ENCODE measurements at places on chromosomes 11 and 22.

GRCh38 chr22:30211124-30211820 is 35.3 kb downstream of the LIF start:
- no peak for DNase-seq

- DNase-seq = no peak
These were observed 149.1 kb upstream of the E2F8 start for GRCh38 chr11:19389787-19390303.

DNA sequence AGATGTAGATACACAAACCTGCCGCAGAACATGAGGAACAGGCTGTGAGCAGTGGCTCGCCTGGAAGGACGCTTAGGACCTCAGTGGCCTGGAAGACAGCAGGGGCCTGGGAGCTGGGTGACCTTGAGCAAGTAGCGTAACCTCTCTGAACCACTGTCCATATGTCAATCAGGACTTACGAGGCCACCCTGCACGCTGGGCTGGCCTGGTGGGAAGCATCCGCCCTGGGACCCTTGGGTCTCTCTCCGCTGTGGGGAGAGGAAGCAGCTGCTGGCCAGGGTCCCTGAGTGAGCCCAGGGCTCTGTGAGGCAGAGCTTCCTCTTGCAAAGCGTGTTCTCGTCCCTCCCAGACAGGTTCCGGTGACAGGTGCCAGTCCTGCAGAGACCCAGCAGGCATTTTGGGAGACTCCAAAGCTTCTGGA is 14.0 kb upstream of the EHD1 start:
- no peak for DNase-seq

DNA sequence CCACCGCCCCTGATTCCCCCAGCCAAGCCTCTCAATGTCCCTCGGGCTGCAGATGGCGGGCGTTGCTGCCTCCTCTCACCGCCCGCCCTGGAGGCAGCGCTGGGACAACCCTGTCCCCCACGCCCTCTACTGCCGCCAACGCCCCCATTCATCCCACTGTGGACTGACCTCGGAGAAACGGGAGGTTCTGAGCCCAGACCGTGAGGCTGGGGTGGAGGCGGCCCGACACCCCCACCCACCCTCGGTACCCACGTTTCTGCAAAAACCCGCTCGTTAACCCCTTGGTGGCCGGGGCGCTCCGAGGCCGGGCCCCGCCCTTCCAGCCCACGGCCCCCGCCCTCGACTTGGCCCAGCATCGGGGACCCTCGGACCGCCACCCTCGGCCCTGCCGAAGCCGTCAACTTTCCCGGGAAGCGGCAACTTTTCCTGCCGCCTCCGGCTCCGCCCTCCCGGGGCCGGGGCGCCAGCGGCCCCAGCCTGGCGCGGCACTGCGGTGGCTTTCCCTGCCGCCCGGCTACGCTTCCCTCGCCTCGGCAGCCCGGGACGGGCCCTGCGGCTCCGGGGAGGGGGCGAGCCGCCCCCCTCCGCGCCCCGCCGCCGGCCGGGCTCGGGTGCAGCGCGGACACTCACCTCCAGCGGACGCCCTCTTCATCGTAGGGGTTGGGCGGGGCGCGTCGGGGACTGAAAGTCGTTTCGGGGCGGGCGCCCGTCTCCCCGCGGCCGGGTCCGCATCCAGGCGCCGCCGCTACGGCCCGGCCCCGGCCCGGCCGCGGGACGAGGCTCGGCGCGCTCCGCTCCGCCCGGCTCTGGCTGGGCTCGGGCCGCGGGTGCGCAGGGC is 458 bp downstream of the RTN4R start:
- DNase-seq = no peak

- no peak for DNase-seq
These were observed 25.8 kb downstream of the LRP5 start for GRCh38 chr11:68338051-68338780.

- no peak for DNase-seq
These were observed 557.3 kb upstream of the ANO5 start for GRCh38 chr11:21635394-21636145.

GRCh38 chr11:15805726-15806125 is 550.6 kb downstream of the SOX6 start:
- no peak for DNase-seq

GRCh38 chr22:35578836-35579575 is 38.1 kb downstream of the MB start:
- DNase-seq = no peak

DNA sequence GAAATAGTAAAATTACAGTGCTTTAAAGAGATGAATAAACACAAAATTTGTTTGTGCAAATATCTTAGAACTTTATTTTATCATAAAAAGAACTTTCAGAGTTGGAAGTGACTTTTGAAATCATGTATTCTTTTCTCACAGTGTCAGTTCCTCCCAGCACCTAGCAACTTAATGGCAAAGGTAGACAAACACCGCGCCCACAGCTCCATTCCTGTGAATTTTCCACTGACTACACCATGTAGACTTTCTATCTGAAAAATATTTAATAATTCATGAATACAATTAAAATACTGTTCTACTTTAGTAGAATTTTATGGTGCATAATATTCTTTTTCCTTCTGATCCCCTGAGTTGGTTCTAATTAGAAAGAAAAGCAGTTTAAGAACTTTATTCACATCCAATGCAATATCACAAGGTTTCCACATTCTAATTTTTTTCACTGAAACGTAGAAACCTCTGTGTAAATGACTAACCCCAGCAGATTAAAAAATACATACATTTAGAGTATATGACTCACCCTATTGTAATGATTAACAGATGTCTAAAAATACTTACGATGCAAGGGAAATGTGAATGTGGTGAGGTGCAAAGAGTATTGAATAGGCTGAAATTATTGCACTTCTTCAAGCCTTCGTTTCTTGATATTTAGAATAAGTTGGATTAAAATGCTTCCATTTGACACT is 218.2 kb upstream of the CCDC179 start:
- no peak for DNase-seq

- no peak for DNase-seq
These were observed 3.6 kb downstream of the LDLRAD3 start for GRCh38 chr11:35947437-35947836.

DNA sequence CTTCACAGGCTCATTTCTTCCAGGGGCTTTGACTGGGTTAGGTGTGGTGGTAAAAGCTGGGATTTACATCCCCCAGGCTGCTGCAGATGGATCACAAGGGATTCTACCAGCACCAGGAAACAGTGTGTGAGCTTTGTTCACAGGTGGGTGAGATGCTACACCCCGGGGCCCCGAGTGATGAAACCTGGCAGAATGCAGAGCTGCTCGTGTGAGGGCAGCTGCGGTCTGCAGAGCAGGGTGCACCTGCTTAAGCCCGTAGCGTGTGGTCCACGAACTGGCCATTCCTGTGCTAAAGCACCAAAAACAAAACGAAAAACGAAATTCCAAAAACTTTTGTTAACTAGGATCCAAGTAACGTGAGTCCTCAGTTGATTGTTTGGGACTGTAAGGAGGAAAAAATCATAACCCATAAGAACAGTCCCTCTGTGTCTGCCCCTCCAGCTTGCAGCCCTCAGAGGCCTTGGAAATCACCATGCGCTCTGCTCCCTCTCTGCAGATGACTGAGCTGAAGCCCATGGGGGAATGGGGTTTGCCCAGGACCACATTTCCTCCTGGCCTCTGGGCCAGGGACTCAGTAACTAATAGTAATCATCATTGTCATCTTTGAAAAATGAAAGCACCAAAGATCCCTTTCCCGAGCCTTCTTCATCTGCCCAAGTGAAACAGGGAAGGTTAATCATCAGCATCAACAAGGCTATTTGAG is 24.6 kb downstream of the ELF5 start:
- DNase-seq = no peak

- DNase-seq = no peak
These were observed 11.2 kb downstream of the DPP3 start for GRCh38 chr11:66491315-66491935.

- DNase-seq = no peak
These were observed 68.9 kb downstream of the C11orf65 start for GRCh38 chr11:108398439-108398838.

GRCh38 chr11:110857892-110858546 is 145.8 kb upstream of the ARHGAP20 start:
- no peak for DNase-seq

GRCh38 chr11:61923166-61924063 is 6.0 kb upstream of the RAB3IL1 start:
- DNase-seq = no peak

- DNase-seq = no peak
These were observed 226.7 kb upstream of the NARS2 start for GRCh38 chr11:78801161-78801884.

DNA sequence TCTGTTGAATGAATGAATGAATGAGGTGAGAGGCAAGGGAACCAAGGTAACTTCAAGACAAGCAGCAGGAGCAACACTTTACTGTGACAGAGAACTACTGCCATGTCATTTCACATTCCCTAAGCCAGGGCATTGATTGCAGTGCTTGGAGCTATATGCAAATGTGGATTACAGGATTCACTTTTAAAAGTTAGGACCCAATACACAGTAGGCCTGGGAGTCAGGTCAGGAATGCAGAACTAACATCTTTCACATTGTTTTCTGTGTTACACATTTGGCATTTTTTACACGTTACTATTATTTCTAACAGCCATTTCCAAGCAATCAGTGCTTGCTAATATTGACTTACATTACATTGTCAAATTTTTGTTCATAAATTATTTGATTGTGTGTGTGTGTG is 26.2 kb upstream of the ME3 start:
- DNase-seq = no peak

- no peak for DNase-seq
These were observed 139.7 kb upstream of the TEAD1 start for GRCh38 chr11:12534549-12534948.

GRCh38 chr22:37832022-37832857 is 9.1 kb downstream of the GALR3 start:
- DNase-seq = no peak

GRCh38 chr11:123753110-123753509 is 1.2 kb downstream of the OR6X1 start:
- no peak for DNase-seq

DNA sequence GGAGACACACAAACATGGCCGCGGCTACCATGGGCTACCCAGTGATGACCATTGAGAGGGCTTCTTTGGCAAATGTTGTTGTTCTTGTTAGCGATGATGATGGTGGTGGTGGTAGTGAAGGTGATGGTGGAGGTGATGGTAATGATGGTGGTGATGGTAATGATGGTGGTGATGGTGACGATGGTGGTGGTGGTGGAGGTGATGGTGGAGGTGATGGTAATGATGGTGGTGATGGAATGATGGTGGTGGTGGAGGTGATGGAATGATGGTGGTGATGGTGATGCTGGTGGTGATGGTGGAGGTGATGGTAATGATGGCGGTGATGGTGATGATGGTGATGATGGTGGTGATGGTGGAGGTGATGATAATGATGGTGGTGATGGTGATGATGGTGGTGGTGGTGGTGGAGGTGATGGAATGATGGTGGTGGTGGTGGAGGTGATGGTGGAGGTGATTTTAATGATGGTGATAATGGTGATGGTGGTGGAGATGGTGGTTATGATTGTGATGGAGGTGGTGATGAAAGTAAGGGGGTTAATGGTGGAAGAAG is 16.3 kb upstream of the WNT7B start:
- no peak for DNase-seq

DNA sequence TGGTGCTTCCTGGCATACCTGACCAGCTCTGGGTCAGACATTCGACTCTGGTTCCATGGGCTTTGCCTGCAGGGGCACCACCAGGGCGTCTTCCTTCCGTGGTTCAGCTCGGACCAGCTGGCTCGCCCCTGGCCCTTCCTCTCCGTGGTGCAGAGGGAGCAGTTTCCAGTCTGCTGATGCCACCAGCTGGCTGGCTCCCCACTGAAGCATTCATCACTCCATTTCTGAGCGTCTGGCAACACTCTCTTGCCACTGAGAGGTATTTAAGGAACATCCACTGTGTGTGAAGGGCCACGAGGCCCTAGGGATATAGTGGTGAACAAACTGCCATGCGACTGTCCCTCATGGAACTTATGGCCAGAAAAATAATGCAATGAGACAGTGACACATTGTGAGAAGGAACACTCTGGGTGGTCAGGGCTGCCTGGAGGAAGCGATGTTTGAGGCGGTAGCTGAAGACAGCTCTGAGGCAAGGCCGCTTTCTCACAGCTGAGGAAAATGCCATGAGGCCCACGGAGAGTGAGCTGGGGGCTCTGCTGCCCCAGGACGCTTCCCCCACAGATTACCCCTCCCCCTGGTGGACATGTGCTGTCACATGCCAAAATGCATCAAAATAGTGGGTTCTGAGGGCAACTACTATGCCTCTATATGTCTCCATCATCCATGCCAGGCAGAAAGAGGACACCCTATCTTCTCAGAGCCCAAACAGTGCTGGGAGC is 44.9 kb upstream of the ARFGAP3 start:
- DNase-seq = no peak

DNA sequence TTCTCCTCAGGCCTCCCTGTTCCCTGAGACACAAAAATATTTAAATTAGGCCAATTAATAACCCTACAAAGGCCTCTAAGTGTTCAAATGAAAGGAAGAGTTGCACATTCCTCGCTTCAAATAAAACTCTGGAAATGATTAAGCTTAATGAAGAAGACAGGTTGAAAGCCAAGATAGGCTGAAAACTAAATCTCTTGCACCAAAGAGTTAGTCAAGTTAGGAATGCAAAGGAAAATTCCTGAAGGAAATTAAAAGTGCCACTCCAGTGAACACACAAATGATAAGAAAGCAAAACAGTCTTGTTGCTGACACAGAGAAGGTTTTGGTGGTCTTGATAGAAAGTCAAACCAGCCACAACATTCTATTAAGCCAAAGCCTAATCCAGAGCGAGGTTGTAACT is 574.4 kb downstream of the OPCML start:
- no peak for DNase-seq

DNA sequence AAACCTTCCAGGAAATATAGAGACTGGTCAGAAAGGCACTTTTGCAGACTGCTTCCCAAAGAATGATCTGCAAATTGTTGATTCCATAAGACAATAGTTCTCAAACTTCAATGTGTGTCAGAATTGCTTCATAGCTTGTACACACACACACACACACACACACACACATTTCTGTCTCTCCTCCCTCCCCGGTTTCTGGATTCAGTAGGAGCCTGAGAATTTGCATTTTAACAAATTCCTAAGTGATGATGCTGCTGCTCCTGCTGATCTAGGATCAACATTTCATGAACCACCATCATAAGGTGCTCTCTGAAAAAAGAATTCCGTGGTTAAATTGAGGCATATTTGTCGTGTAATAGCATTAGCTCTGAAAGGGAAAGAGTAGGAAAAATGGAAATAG is 35.3 kb upstream of the FZD4 start:
- DNase-seq = no peak

- no peak for DNase-seq
These were observed 93.4 kb downstream of the OR5AK2 start for GRCh38 chr11:57082125-57082524.

DNA sequence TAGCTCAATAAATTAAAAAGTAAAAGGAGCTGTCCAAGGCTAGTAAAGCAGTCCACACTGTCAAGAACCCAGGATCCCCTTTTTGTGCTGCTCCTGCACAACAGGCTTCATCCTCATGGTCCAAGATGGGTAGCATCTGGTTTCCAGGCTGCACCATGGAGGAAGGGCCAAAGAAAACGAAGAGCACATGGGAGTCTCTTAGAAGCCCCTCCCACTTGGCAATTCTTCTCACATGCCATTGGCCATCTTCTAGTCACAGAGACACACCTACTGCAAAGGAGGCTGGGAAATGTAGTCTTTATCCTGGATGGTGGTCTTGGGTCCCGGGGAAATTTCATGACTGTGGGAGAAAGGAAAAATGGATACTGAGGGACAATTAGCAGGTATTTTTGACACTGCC is 37.8 kb downstream of the PRR5L start:
- no peak for DNase-seq

Data from activated CD8-positive, alpha-beta memory T cell treated with anti-CD3 and anti-CD28 coated beads, Interleukin-2, amount 50 U/mL, for 4 hours (primary cell).